ENCODE measurements at places on chromosomes 16 and 17.
A peak's percentile ranks its signal among the peaks of the same experiment; 100 is the strongest.

GRCh38 chr17:10600571-10600970, 51.1 kb upstream of the MYH2 start:
- no peak for DNase-seq

DNA sequence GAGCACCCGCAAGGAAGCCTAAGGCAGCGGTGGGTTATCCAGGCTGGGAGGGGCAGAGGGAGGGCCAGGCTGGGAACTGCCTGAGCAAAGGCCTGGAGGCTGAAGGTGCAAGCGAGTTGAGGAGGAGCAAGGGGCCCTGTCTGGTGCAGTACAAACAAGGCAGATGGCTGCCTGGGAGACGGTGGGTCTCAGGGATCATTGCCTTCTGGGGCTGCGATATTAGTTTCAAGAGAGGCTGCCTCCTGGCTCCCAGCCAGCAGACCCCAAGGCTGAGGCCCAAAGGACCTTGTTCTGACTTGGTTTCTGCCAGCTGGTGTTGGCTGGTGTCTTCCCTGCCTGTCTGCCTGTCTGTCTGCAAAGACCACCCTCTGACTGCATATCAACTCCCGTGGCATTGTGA, 154.0 kb downstream of the IRF8 start:
- DNase-seq = no peak

DNA sequence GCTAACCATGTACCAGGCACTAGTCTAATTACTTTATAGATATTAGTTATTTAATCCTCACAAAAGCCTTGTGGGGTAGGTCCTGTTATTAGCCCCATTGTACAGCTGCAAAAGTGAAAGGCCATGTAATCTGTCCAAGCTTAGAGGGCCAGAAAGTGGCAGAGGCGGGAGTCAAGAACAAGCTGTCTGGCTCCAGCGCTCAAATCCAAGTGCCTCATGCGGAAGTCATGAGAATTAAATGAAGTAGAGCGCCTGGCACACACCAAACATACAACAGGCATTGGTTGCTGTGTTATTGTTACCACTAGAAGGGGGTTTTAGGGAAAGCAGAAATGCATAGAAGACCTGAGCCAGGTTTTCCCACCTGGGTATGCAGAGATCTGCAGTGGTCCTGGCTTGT, 1.2 kb downstream of the AQP8 start:
- DNase-seq = peak; percentile 58

- no peak for DNase-seq
Observed at GRCh38 chr17:66777689-66778225, 57.2 kb upstream of the CACNG5 start.

DNA sequence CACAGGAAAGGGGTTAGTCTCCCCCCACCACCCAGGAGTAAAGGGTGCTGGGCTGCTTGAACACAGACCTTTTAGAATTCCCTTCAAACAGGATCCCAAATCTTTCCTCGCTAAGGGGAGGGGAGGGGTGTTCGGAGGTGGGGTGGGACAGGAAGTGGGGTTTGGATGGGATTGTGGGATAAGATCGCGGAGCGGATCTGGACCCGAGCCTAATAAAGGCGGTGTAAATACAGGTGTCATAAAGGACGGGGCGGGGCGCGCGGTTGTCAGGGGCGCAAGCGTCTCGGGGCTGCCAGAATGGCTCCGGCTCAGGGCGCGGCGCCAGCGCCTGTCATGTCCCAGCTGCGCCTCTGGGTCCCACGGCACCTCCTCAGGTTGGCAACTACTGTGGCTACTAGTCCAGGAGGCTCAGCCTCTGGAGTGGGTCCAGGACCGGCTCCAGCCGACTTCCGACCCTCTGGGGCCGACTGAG, 59.8 kb upstream of the FBXO47 start:
- peak; percentile 94 for DNase-seq

DNA sequence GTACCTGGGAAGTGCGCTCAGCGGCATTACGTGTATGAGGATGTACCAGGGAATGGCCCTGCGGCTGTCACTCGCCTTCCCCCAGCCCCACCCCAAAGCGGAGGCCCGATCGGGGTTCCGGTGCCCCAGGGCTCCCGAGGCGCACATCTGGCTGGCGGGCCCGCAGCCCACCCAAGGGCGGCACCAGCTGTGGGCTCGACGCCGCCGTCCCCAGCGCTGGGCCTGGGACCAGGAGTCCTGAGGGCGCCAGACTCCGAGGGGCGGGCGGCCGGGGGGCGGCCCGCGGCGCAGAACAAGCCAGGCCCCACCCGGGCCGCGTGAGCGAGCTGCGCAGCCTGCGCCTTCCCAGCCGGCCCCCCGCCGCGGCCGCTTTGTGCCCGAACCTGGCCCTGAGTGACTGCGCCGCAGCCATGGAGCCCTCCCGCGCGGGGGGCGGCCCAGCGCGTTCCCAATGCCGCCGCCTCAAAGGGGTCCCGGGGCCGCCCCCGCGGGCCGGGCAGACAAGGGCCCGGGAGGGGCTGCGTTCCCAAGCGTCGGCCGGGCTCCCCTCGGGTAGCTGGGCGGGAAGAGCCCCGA, 17.4 kb downstream of the ZNF423 start:
- no peak for DNase-seq

GRCh38 chr16:57153841-57154240, 32.0 kb downstream of the PSME3IP1 start:
- DNase-seq = no peak

DNA sequence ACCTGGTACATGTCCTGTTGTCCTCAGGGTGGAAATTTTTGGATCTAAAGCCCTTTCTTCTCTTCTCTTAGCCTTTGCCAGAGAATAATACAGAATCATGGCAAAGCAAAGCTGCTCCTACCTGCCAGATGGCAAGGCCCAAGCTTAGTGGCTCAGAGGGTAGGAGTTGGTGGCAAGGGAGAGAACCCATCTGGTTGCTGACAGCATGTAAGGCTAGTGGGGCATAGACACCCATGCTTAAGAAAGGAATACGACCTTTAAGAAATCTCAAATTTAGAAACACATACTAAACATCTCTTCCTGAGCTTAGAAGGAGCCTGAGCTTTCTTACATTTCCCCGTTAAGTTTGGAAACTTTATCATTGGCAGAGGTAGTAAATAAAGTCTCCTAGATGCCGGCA, 395.0 kb upstream of the SOX9 start:
- no peak for DNase-seq

DNA sequence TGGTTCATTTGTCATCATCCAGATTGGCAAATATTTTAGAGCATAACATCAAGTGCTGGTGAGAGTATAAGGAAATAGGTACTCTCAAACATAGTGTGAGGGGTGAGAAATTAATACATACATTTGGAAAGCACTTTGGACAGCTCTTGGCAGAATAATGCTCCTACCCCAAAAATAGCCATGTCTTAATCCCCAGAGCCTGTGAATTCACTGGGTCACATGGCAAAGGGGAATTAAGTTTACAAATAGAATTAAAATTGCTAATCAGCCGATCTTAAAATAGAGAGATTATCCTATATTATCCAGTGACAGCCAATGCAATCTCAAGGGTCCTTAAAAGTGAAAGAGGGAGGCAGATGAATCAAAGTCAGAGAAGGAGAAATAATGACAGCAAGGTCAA, 38.8 kb upstream of the ANKFN1 start:
- no peak for DNase-seq

DNA sequence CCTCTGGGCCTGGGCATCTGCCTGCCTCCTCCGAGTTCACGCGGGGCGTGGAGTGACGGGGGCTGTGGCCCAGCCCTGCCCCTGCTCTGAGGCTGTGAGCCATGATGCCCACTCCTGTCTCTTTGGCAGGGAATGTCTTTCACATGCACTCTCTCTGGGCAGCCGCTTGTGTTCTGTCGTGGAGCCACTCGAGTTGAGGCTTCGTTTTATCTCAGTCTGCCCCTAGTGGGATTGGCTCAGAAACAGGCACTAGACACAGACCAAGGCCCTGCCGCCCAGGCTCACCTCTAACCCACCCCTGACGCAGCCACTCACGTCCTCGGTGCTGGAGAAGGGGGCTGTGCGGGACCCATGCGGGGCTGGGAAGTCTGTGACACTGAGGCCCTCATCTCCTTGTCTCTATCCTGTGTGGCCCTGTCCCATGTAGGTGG, 67.5 kb upstream of the KCTD5 start:
- DNase-seq = peak; percentile 5

GRCh38 chr16:76777721-76778465, 413.1 kb upstream of the MON1B start:
- no peak for DNase-seq

- DNase-seq = peak; percentile 100
Observed at GRCh38 chr16:22190081-22190775, 15.8 kb upstream of the EEF2K start.

GRCh38 chr17:291587-291986, 61.0 kb downstream of the RPH3AL start:
- no peak for DNase-seq

DNA sequence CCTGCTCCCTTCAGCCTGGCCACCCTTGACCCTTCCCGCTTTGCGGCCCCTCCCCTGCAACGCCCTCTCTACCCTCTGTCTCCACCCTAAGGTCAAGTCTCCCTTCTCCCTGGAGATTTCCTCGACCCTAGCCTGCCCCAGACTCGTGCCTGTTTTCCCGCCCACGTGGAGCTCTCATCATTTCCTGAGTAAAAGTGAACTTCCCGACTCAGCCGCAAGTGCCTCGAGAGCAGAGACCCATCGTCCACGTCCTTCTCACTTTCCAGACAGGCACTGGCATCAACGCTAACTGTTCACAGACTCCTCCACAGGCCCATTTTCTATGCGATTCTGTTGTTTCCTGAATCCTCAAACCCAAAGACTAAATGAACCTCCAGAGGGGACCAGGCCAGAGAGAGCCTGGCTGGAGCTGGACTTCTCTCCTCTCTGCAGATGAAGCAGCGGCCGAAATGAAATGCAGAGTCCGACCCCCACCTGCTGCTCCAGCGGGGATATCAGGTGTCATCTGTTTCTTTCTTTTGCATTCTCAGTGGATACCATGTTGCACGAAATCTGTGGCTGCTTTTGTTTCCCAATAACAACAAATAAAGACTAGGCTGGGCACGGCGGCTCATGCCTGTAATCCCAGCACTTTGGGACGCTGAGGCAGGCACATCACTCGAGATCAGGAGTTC, 52.5 kb downstream of the RTN4RL1 start:
- no peak for DNase-seq

DNA sequence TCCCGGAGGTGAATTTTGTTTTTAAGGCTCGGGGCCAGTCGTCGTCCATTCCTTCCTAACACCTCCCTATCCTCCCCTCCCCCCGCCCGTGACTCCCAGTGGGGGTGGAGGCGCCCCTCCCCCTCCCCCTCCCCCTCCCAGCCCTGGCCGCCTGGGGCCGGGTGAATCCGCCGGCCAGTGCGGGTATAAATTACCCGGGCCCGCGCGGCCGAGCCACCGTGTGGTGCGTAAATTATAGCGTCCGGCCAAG, 2.0 kb upstream of the GSE1 start:
- DNase-seq = no peak

- no peak for DNase-seq
Observed at GRCh38 chr17:16439303-16439791, 24.0 kb downstream of the TRPV2 start.

GRCh38 chr16:79066561-79066960, 534.0 kb downstream of the MAF start:
- DNase-seq = peak; percentile 27

- DNase-seq = no peak
Observed at GRCh38 chr16:23132775-23133463, 16.3 kb downstream of the USP31 start.

DNA sequence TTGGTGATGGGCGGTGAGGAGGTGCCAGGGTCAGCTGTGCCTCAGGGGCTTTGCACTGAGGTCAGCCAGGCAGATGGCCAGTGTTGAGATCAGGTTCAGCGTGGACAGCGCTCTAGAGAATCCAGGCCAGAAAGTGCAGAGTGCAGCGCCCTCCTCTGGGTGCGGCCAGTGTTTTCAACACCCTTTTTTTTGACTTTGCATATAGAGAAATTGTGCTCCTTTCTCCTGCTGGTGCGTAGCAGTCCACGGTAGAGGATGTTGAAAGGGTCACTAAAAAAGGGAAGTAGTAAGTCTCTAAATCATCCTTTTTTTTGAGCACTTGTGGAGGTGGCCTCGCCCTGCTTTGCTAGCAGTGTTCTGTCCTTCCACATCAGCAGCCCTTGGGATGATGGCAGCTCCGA, 53.9 kb downstream of the BANP start:
- no peak for DNase-seq

DNA sequence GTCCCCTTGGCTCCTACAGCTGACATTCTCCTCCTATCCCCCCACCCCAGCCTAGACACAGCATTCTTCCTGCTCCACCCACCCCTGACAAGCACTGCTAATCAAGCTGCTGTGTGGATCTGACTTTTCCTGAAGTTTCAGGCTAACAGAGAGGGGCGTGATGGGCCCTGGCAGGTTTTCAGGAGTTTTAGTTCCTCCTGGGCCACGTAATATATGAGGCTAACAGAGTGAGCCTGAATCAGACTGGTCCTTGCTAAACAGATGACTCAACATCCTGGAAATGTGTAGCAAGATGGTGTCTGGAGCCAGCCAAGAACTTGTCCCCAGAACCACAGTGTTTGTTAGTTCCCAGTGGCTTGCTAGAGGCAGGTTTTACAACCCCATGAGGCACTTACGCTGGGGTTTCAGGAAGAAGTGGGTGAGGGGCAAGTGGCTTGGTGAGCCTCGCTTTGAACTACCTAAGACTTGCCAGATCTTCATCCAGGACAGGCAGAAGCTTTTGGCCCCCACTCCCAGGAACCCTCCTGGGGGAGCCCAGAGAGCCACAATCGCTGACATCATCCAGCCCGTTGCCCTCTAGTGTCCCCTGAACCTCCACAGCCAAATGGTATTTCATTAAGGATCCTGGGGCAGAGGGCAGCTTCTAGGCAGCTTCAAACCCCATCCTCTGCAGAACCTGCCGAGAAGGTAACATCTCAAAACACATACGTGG, 15.9 kb downstream of the TMEM92 start:
- no peak for DNase-seq

GRCh38 chr16:19086322-19087199, 19.1 kb downstream of the COQ7 start:
- DNase-seq = peak; percentile 68

DNA sequence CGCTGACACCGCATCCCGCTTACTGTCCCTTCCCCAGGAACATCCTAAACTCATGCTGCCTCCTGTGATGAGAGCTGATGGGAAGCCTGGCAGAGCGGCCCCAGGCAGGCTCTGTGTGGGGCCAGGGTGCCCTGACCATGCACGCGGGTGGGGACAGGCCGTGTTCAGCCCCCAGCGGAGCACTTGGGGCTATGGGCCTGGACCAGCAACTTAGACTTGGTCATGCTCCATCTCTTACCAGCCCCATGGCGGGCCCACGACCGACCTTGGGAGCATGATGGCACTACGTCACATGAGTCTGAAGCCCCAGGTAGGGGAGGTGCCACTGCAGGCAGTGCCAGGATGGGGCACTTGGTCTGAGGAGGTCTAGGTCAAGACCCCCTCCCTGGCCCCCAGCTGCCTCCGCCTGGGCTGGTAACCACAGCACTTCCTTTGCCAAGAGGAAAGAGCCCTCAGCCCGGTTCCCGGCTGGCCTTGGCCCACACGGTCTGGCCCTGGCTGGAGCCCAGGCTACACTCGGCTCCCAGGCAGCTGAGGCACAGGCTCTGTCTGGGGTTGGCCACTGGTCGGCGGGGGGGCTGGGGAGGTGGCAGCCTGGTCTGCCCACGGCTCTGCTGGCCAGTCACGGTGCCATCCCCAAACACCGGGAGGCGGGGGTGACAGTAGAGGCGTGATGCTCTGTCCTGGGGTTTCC, 25.7 kb downstream of the BAHCC1 start:
- peak; percentile 78 for DNase-seq

- DNase-seq = peak; percentile 36
Observed at GRCh38 chr17:61385577-61386236, 13.9 kb upstream of the TBX2 start.

GRCh38 chr17:9109933-9110332, 88.6 kb downstream of the NTN1 start:
- DNase-seq = no peak

GRCh38 chr17:29524692-29525091, 42.1 kb downstream of the ABHD15 start:
- no peak for DNase-seq
